ENCODE measurements at places on chromosomes 12 and 14.

- no peaks in the 10 kb centered on the region for H3K27me3 ChIP-seq
- peaks cover 6% of the 10 kb centered on the region for H3K4me1 ChIP-seq
- DNase-seq, result no peak
- H3K4me3 ChIP-seq, result peak overlapping the region; percentile 11
- H3K27ac ChIP-seq, result peak overlapping the region; percentile 79
Measured at GRCh38 chr12:97757481-97758193, 295.0 kb downstream of the RMST start.

- DNase-seq, result no peak
- H3K4me1 ChIP-seq, result no peaks in the 10 kb centered on the region
- H3K27me3 ChIP-seq, result no peaks in the 10 kb centered on the region
- H3K36me3 ChIP-seq, result no peaks in the 10 kb centered on the region
- no peak overlapping the region for H3K4me3 ChIP-seq
Measured at GRCh38 chr12:94193168-94193567, 44.8 kb downstream of the PLXNC1 start.

DNA sequence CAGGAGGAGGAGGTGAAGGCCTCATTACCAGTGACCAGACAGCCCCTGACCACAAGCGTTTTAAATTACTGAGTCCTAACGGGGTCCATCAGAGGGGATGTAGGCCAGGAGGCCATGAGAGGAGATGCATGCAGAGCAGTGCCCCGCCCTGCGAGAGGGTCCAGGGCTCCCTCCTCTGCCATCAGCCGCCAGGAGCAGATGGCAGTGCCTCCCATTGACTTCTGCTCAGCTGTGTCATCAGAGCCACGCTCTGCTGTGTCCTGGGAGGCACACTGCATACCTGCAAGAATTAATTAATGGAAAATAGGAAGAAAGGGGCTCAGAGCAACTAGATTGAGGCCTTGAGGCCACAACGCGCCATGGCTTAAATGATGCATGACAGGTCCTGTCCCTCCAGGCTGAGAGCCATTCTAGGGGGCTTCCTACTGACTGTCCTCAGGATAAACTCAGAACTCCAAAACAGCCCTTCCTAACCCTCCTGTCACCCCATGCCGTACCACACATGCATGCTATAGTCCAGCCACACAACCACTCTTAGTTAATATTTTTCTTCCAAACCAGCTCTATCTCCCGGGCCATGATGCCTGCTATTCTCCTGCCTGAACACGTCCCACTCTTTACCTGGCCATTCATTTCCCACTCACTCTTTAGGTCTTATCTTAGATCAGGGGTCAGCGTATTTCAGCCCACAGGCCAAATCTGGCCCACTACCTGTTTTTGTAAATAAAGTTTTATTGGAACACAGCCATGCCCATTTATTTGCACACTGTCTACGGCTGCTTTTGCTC is 235.8 kb downstream of the KSR2 start:
- no peaks in the 10 kb centered on the region for H3K27me3 ChIP-seq
- no peak overlapping the region for H3K27ac ChIP-seq
- H3K4me3 ChIP-seq, result no peak overlapping the region
- no peak for DNase-seq

GRCh38 chr12:84607170-84607819 is 305.3 kb downstream of the SLC6A15 start:
- H3K27ac ChIP-seq, result no peak overlapping the region
- no peak overlapping the region for H3K4me3 ChIP-seq
- H3K4me1 ChIP-seq, result no peaks in the 10 kb centered on the region
- H3K27me3 ChIP-seq, result no peaks in the 10 kb centered on the region
- no peak for DNase-seq

DNA sequence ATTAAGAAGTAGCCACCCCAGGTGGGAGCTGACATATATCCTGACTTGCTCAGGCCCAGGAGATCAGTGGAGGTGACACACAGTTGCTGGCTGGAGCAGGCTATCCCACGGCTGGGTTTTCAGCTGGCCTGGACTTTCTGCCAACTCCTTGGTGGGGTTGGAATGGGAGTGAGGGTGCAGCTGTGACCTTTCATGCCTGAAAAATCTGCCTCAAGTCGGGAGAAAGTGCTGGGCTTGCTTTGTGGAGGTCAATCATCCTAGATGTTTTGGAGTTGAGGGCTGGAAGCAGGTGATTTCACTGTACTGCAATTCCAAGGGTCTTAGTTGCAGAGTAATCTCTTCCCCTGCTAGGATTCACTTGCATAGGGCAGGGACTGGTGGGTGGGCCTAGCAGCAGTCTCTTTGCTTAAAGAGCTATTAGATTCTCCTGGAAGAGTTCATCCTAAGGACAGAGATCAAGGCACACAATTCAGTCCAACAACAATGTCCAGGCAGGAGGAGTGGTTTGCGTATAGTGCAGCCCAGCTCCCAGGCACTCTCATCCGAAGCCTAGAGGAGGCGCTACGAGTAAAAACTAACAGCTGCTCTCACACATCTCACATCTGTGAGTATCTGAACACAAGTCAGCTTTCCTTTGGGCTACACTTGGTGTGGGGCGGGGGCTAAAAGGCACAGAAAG is 98.1 kb downstream of the GAS2L3 start:
- no peak overlapping the region for H3K4me3 ChIP-seq
- DNase-seq, result no peak
- no peaks in the 10 kb centered on the region for H3K27me3 ChIP-seq
- H3K4me1 ChIP-seq, result no peaks in the 10 kb centered on the region
- no peak overlapping the region for H3K27ac ChIP-seq

DNA sequence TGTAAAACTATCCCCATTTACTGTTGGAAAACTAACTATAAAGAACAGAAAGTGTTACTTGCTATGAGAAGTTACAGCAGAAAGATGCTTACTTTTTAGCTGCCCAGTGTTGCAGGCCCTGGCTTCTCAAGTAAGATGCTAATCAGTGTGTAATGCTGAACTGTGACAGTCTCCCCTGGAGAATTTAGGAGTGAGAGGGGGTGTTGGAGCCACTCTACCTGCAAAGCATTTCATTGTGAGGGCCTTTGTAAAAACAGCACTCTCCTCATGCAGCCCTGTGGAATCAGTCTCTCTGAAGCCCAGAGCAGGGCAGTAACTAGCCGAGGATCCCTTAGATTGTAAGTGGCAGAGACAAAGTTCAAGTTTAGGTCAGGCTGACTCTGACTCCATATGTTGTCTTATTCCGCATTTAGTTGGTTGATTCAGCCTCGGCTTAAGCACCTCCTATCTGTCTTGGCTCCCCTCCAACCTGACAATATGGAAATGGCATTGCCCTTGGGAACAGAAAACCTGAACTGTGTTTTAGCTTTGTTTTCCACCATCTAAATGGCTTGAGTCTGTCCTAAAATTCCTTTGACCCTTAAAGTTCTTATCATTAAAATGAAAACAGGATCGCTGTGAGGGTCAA is 141.3 kb downstream of the PRKCH start:
- H3K4me1 ChIP-seq, result no peaks in the 10 kb centered on the region
- DNase-seq, result no peak
- H3K27me3 ChIP-seq, result no peaks in the 10 kb centered on the region

- H3K27me3 ChIP-seq, result no peaks in the 10 kb centered on the region
- no peak overlapping the region for H3K4me3 ChIP-seq
- DNase-seq, result no peak
- no peaks in the 10 kb centered on the region for H3K36me3 ChIP-seq
Measured at GRCh38 chr12:75705749-75706711, 194.6 kb upstream of the KRR1 start.

DNA sequence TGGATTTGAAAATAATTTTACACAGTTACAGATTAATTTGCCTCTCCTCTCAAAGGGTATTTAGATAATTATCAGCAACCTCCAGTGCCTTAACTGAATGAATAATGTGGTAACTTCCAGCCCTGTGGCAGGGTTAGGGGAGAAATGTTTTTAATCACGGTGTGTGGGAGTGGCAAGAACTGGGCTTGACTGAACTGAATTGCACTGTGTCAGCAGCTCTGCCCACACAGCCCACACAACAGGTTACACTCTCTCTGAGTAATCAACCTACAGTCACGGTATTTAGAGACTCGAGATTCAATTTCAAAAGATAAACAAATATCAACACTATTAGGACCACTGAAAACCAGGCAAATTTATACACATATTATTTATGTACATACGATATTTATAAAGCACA is 198.5 kb downstream of the KCNC2 start:
- no peak overlapping the region for H3K27ac ChIP-seq
- no peak overlapping the region for H3K4me3 ChIP-seq
- H3K27me3 ChIP-seq, result no peaks in the 10 kb centered on the region
- H3K36me3 ChIP-seq, result peaks cover 5% of the 10 kb centered on the region

- no peak overlapping the region for H3K27ac ChIP-seq
- no peaks in the 10 kb centered on the region for H3K4me1 ChIP-seq
- H3K27me3 ChIP-seq, result no peaks in the 10 kb centered on the region
- no peak for DNase-seq
- H3K36me3 ChIP-seq, result peaks cover 9% of the 10 kb centered on the region
Measured at GRCh38 chr12:117178301-117178700, 12.0 kb downstream of the FBXO21 start.

- DNase-seq, result no peak
- H3K27me3 ChIP-seq, result no peaks in the 10 kb centered on the region
- H3K4me1 ChIP-seq, result no peaks in the 10 kb centered on the region
- no peak overlapping the region for H3K4me3 ChIP-seq
Measured at GRCh38 chr12:65561798-65562382, 262.4 kb upstream of the HMGA2 start.

DNA sequence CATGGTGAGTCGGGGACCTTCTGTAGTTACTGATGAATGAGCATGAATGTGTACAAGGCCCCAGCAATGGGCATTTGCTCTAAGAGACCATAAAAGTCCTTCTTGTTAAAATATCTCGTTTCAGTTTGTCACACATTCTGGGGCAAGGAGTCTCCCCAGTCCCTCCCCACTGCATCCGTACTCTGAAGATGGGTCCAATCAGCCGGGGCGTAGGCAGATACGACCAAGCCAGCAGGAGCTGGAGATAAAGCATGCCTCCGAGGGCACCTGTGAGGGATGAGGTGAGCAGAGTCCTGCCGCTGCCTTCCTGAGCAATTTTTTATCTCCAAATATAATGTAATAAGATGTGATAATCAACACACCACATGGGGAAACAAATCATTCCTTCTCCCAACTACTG is 528.5 kb downstream of the BCL11B start:
- no peak for DNase-seq
- peaks cover 7% of the 10 kb centered on the region for H3K27me3 ChIP-seq
- no peaks in the 10 kb centered on the region for H3K4me1 ChIP-seq
- no peak overlapping the region for H3K4me3 ChIP-seq

All from breast epithelium (tissue), 4 donors.